Keratinocyte (primary cell): ENCODE measurements at places on chromosomes 3 and 15. TPM values are rescaled to one million over a fixed set of nuclear protein-coding genes. Genes with fewer than 3 reads are reported as not detected.
A peak's percentile ranks its signal among the peaks of the same experiment; 100 is the strongest.

SLC24A5 gene
- 0.04 TPM in 1 of 3 replicates, not detected in the others for polyA plus RNA-seq

C3orf85 gene
- not detected in 3 replicates for polyA plus RNA-seq

HRH1 gene
- polyA plus RNA-seq = 10.0 to 15.1 TPM (median 13.9 TPM) in 3 replicates

ZMYND10 gene
- polyA plus RNA-seq = 0.10 to 0.21 TPM (median 0.15 TPM) in 3 replicates

TNFAIP8L3 gene
- 0.51 to 0.85 TPM (median 0.52 TPM) in 3 replicates for polyA plus RNA-seq

VPS8 gene
- 14.9 to 28.4 TPM (median 27.3 TPM) in 3 replicates for polyA plus RNA-seq

C3orf49 gene
- polyA plus RNA-seq = not detected in 3 replicates

SST gene
- polyA plus RNA-seq = not detected in 3 replicates

LRRIQ4 gene
- not detected in 3 replicates for polyA plus RNA-seq

ERICH6 gene
- 0.03 TPM in 2 of 3 replicates, not detected in the other for polyA plus RNA-seq

SCAP gene
- polyA plus RNA-seq = 17.7 to 21.5 TPM (median 18.5 TPM) in 3 replicates

DNA sequence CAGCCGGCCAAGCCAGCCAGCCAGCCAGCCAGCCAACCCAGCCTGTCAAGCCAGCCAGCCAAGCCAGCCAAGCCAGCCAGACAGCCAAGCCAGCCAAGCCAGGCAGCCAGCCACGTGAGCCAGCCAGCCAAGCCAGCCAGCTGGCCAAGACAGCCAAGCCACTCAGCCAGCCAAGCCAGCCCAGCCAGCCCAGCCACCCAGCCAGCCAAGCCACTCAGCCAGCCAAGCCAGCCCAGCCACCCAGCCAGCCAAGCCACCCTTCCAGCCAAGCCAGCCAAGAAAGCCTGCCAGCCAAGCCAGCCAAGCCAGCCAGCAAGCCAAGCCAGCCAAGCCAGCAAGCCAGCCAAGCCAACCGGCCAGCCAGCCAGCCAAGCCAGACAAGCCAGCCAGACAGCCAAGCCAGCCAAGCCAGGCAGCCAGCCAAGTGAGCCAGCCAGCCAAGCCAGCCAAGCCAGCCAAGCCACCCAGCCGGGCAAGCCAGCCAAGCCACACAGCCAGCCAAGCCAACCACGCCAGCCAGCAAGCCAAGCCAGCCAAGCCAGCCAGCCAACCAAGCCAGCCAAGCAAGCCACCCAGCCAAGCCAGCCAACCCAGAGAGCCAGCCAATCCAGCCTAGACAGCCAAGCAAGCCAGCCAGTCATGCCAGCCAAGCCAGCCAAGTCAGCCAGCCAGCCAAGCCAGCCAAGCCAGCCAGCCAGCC lies 199.5 kb downstream of the GOLGA6L6 start:
- no peaks in the 10 kb centered on the region for H3K4me1 ChIP-seq
- H3K4me3 ChIP-seq = peak overlapping the region; percentile 24
- H3K36me3 ChIP-seq = no peaks in the 10 kb centered on the region
- peaks cover 3% of the 10 kb centered on the region for H3K27me3 ChIP-seq

GRCh38 chr15:70524470-70524869 lies 238.9 kb downstream of the UACA start:
- peaks cover 19% of the 10 kb centered on the region for H3K4me1 ChIP-seq
- DNase-seq = no peak
- H3K27me3 ChIP-seq = peaks cover 67% of the 10 kb centered on the region
- H3K27ac ChIP-seq = no peak overlapping the region

- no peaks in the 10 kb centered on the region for H3K36me3 ChIP-seq
- H3K27ac ChIP-seq = no peak overlapping the region
- no peaks in the 10 kb centered on the region for H3K27me3 ChIP-seq
- no peak overlapping the region for H3K4me3 ChIP-seq
- no peaks in the 10 kb centered on the region for H3K4me1 ChIP-seq
Measured at GRCh38 chr3:141114816-141115460, 63.8 kb downstream of the SPSB4 start.

DNA sequence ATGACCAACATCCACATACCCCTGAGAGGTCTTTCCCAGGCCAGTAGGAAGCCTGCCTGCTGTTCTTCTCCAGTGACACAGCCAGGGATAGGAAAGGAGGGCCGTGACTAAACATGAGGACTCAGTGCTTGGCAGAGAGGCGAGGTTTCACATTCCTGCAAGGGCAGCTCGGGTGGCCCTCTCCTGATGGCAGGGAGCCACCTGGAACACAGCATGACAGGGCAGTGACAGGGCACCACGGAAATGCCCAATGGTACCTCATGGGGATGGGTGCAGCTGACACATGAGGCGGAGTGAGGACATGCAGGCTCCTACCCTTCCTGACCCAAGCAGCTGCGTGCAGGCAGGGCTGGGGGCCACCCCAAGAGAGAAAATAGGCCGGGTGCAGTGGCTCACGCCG lies 7.4 kb upstream of the TGM5 start:
- no peak overlapping the region for H3K27ac ChIP-seq
- H3K27me3 ChIP-seq = peaks cover 20% of the 10 kb centered on the region
- no peaks in the 10 kb centered on the region for H3K4me1 ChIP-seq
- H3K4me3 ChIP-seq = no peak overlapping the region

DNA sequence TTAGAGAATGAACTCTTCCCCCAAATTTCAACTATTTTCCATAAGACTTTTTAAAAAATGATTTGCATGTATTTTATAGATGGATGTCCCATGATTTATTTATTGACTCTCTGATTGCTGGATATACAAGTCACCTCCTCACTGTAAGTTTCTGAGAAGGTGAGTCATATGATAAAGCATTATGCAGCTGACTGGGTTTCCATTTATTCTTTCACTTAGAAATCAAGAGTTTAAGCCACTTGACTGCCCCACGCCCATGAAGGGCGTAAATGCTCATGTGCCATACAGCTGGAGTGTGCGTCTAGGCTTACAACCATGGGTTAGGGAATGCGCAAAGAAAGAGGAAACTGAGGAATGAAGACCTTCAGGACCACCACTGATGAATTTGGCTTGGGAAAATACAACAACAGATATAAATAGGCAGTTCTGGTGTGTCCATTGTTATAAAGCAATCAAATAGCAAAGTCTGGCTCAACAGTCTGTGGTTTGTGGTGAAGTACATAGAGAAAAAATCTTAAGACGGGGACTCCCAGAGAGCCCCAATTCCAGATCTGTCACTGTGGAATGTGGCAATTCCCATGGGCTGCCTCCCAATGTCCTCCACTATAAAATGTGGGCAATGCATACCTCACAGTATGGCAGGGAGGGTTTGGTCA lies 20.3 kb downstream of the SLCO2A1 start:
- peaks cover 25% of the 10 kb centered on the region for H3K4me1 ChIP-seq
- no peaks in the 10 kb centered on the region for H3K36me3 ChIP-seq
- H3K27ac ChIP-seq = no peak overlapping the region
- no peak for DNase-seq

- no peaks in the 10 kb centered on the region for H3K4me1 ChIP-seq
- no peak overlapping the region for H3K27ac ChIP-seq
Measured at GRCh38 chr3:163929069-163929652, 1149.1 kb downstream of the SI start.

GRCh38 chr15:90230610-90231009 lies 3.1 kb downstream of the CIB1 start:
- DNase-seq = no peak
- peaks cover 25% of the 10 kb centered on the region for H3K4me1 ChIP-seq
- H3K36me3 ChIP-seq = peaks cover 25% of the 10 kb centered on the region

- no peaks in the 10 kb centered on the region for H3K27me3 ChIP-seq
- DNase-seq = no peak
- no peak overlapping the region for H3K4me3 ChIP-seq
- H3K4me1 ChIP-seq = no peaks in the 10 kb centered on the region
- no peak overlapping the region for H3K27ac ChIP-seq
Measured at GRCh38 chr3:178406206-178406605, 130.0 kb upstream of the KCNMB2 start.

- no peaks in the 10 kb centered on the region for H3K36me3 ChIP-seq
- no peak overlapping the region for H3K4me3 ChIP-seq
- H3K27me3 ChIP-seq = no peaks in the 10 kb centered on the region
- no peak overlapping the region for H3K27ac ChIP-seq
Measured at GRCh38 chr3:152076148-152076547, 192.6 kb upstream of the MBNL1 start.

- H3K36me3 ChIP-seq = no peaks in the 10 kb centered on the region
- H3K27me3 ChIP-seq = no peaks in the 10 kb centered on the region
- peak overlapping the region; percentile 41 for H3K4me3 ChIP-seq
- H3K27ac ChIP-seq = no peak overlapping the region
- no peak for DNase-seq
Measured at GRCh38 chr15:68114840-68115239, 60.7 kb downstream of the PIAS1 start.

DNA sequence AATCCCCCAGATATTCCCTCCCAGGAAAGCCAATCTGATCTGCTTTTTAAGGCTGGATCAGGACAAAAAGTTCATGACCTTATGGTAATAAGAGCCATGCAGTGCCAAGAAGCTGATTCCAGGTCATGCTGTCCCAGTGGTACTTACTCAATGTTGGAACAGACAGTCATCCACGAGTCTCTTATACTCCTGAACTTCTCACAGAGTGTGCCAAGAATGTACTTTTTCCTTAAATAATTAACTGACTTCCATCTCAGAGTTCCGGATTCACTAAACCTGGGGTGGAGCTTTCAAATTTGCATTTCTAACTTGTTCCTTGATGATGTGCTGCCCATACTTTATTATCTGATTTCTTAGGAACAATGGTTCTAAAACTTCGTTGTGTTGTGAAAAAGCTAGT lies 3.4 kb upstream of the P3H2 start:
- no peak overlapping the region for H3K27ac ChIP-seq
- no peaks in the 10 kb centered on the region for H3K27me3 ChIP-seq
- no peak for DNase-seq
- H3K4me3 ChIP-seq = no peak overlapping the region
- H3K36me3 ChIP-seq = no peaks in the 10 kb centered on the region

GRCh38 chr15:38793206-38793810 lies 228.7 kb upstream of the RASGRP1 start:
- DNase-seq = no peak
- no peaks in the 10 kb centered on the region for H3K27me3 ChIP-seq
- no peak overlapping the region for H3K27ac ChIP-seq
- H3K4me3 ChIP-seq = no peak overlapping the region

GRCh38 chr15:29857221-29857789 lies 35.0 kb upstream of the TJP1 start:
- H3K4me1 ChIP-seq = peaks cover 18% of the 10 kb centered on the region
- no peaks in the 10 kb centered on the region for H3K27me3 ChIP-seq
- H3K27ac ChIP-seq = no peak overlapping the region
- no peak overlapping the region for H3K4me3 ChIP-seq
- no peaks in the 10 kb centered on the region for H3K36me3 ChIP-seq

DNA sequence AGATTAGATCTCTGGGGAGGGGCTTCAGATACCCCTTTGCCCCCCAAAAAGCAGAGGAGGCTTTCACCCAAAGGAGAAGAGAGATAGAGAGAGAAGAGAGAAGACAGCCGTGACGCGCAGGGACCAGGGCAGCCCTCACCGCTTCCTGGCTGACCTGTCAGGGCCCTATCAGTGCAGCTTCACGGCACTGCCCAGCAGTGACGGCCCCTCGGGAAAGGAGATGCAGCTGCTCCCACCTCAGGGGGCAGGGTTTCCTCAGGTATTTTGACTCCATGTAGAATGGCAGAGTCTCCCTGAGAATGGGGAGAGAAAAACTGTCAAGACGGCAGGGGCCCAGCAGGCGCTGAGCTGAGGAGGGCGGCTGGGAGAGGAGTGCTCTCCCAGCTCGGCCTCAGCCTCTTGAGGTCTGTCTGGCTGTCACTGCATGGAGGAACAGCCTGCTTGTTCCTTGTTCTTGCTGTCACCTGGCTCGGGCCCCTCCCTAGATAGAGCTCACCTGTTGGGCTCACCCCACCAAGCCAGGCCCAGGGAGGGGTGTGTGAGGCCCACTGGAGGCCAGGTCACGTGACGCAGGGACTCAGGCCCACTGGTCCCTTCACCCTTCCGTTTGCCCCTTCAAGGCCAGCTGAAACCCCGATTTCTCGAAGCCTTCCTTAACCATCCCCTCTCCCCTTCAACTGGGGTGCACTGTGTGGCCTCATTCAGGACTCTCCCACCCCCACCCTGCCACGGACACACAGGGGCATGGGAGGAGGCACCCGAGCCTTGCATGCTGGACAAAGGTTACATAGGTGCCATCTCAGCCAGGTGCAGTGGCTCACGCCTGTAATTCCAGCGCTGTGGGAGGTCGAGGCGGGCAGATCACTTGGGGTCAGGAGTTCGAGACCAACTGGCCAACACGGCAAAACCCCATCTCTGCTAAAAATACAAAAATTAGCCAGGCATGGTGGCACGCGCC lies 28.2 kb downstream of the LOXL1 start:
- H3K4me3 ChIP-seq = no peak overlapping the region
- H3K27ac ChIP-seq = no peak overlapping the region
- no peaks in the 10 kb centered on the region for H3K36me3 ChIP-seq
- peaks cover 19% of the 10 kb centered on the region for H3K4me1 ChIP-seq
- no peak for DNase-seq

DNA sequence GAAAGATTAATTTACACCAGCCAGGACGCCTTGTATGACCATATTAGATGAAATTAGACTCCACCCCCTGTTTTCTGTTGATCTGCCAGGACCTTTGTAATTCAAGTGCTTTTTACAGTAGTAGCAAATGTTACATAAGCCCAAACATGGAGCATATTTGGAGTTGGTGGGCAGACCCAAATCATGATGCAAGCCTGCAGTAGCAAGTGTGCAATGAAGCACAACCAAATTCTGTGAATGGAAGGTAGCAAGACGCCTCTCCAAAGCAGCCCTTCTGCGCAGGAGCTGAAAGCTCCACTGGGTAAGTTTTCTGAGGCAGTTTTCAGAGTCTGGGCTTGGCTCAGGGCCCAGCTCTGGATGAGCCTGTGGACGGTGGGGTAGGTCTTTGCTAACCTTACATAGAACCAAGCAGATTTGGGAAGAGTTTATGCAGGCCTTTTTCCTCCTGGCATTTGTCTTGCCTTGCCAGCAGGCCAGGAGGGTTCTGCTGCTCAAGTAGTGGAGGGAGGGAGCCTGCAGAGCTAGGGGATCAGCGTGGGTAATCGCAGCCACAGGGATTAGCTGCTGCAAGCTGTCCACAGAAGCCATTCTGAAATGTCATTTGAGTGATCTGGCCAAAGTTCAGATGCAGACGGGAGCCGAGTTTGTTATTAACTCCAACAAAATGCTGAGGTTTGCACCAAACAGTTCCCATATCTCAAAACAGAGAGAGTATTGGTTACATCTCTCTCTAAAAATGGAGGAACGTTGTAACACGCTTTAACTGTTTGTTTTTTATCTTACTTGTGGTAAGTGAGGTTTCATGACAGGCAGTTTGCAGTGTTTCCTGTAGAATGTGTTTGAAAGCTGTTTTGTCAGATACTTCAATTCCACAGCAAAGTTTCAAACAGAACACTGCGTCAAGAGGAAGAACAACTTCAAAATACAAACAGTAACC lies 55.4 kb downstream of the PSMD6 start:
- no peak for DNase-seq
- no peaks in the 10 kb centered on the region for H3K36me3 ChIP-seq
- H3K4me1 ChIP-seq = peaks cover 33% of the 10 kb centered on the region

GRCh38 chr15:47301481-47301880 lies 415.8 kb upstream of the SEMA6D start:
- H3K36me3 ChIP-seq = no peaks in the 10 kb centered on the region
- H3K27me3 ChIP-seq = no peaks in the 10 kb centered on the region
- DNase-seq = no peak

GRCh38 chr3:52393131-52393807 lies 51.6 kb downstream of the SEMA3G start:
- H3K27ac ChIP-seq = no peak overlapping the region
- no peak for DNase-seq
